Lower leg skin (tissue), 4 donors: ENCODE measurements at places on chromosomes 7 and 10. TPM values are rescaled to one million over a fixed set of nuclear protein-coding genes. Genes with fewer than 3 reads are reported as not detected.

GPR37 gene
- total RNA-seq, result 6.1 TPM

GRM3 gene
- not detected for total RNA-seq

DNA sequence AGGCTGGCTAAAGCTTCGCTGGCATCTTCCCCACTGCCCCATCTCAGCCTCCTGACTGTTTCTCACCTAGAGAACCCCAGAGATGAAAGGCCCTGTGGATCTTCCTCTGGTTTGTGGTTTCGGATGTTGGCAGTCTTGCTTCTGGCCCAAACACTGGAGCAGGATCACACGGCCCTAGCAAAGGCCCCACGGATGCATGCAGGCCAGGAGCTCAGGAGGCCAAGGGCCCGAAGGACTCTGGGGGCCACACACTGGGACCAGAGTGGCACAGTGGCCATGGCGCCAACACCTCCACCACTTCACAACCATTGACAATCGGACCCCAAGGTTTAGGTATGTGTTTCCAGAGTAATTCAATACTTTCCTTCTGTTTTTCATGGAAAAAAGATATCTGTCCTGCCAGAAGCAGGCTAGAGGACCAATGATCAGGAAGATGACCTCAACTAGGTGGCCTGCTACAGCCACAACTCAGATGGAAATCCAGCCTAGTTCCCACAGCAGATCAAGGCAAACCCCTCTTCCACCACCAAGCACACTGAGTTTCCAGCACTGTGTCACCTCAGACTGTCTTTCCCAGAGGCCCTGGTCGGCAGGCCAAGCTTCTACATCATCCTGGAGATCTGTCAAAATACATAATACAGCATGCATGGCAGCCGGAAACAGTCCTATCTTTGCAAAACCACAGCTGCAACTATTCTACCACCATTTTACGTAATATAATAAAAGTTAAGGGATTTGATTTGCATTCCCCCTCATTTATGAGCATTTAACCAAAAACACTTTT lies 53.0 kb downstream of the CTBP2 start:
- DNase-seq, result no peak

PDLIM1 gene
- total RNA-seq, result 70.4 TPM

DNA sequence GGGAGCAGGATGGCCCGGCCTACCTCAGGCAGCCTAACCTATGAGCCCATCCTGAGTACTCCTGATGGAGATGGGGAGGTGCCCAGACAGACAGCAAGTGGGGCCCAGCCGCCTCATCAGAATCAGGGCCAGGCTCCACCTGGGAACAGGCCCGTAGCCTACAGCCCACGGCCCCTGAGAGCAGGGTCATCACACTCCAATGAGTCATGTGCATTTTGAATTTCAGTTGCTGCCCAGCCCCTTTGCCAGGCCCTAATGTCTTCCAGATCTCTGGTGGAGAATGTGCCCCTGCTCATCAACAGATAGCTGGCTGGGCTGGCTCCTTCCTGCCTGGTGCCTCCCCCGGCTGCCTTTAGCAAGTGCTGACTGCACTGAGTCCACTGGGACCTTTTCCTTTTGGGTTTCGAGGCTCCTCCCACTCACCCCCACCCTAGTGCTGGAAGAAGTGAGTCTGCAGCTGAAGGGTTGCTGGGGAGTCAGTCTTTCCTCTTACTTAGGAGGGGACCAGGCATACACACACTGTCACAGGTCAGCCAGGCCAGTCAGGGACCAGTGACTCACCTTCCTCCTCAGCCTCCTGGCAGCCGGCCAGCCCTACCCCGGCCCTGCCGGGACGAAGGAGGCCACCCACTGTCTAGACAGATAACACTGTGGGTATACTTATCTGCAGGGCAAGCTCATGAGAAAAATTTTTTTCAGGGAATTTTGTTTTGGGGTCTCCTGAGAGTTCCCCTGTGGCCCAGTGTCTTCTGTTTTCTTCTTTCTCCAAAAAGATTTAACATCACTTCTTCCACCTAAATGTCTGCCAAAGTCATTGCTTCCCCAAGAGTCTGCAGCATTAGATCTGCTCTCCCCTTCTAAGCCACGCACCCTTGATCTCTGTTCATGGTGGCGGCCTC lies 9.1 kb upstream of the ASIC3 start:
- no peak for DNase-seq

GRCh38 chr7:39894904-39895303 lies 55.2 kb upstream of the CDK13 start:
- DNase-seq, result no peak

GRCh38 chr7:22980422-22980821 lies 33.5 kb downstream of the HYCC1 start:
- no peak for DNase-seq

GRCh38 chr10:119299531-119299930 lies 92.2 kb downstream of the GRK5 start:
- DNase-seq, result no peak

GRCh38 chr7:155299535-155300202 lies 2.0 kb downstream of the INSIG1 start:
- no peak for DNase-seq

DNA sequence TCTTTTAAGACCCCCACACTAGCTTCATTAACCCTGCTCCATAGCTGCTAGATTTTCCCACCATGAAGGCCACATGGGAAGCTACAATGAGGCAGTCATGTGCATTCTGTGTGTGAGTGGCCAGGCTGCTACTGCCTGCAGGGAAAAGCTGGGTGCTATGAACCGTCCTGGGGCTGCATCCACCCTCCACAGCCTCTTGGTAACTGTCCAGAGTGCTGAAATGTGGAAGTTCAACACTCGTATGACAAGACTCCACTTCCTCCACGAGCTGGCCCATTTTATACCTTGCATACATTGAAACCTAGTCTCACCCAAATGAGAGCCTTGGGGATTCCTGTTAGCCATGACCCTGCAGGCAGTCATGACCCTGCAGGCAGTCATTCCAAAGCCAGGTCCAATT lies 59.4 kb downstream of the CUZD1 start:
- DNase-seq, result no peak

BMPER gene
- 0.29 TPM for total RNA-seq
